ENCODE measurements at places on chromosomes 1 and 21.

- no peak for DNase-seq
These were observed 207.5 kb downstream of the KCNK2 start for GRCh38 chr1:215290018-215290417.

- DNase-seq: no peak
These were observed 31.9 kb downstream of the NEK2 start for GRCh38 chr1:211643324-211644212.

- no peak for DNase-seq
These were observed 37.1 kb upstream of the MCOLN3 start for GRCh38 chr1:85085417-85085816.

GRCh38 chr1:90048043-90048442 lies 53.1 kb downstream of the ZNF326 start:
- no peak for DNase-seq

DNA sequence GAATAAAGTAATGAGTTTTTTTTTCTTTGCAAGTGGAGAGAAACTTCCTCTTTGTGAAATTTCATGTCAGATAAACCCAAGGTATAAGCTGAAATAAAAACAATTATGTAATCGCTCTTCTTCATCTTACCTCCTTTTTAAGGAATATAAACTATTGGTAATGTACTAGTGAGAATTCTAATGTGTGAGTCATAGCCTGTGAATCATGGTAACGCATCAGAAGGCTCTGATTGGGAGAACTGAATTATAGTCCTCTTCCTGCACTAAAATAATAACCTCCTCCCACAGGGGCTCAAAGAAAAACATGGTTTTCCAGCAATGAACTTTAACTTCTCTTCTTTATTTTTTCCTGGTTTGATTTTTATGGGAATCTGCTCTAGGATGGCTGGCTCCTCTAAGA lies 57.1 kb upstream of the COX20 start:
- DNase-seq: no peak

DNA sequence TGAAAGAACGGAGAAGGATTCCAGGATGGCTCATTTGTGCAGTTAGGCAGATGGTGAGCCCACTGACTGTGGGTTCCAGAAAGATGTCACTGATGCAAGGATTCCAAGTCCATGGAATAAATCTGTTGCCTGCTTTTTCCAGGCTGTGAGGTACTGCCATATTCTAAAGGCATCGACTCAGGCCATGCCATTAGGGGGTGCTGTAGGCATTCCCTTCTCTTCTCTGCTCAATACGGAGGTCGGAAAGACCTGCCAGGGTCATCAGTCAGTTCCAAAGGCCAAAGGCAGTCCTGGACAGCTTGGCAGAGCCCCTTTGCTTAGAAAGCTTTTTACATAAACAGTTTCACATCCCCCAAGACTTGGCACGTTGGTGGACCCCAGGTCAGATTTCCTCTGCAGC lies 31.7 kb upstream of the TMEM125 start:
- no peak for DNase-seq

DNA sequence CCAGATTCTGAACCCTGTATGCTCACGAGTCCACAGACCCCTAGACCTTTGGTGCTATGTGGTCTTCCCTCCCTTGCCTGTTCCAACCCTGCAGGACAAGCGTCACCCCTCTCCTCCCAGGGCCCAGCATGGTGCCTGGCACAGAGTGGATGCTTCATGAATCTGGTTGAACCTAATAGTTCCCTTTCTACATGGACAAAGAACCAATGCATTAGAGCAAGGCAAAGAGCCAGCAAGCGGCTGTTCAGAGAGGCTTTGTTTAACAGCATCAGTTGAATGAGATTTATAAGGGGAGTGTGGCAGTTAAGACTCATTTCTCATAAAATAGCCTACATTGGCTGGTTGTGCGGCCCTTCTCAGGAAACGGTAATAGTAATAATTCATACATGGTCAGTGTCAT lies 14.9 kb downstream of the SLC26A9 start:
- no peak for DNase-seq

DNA sequence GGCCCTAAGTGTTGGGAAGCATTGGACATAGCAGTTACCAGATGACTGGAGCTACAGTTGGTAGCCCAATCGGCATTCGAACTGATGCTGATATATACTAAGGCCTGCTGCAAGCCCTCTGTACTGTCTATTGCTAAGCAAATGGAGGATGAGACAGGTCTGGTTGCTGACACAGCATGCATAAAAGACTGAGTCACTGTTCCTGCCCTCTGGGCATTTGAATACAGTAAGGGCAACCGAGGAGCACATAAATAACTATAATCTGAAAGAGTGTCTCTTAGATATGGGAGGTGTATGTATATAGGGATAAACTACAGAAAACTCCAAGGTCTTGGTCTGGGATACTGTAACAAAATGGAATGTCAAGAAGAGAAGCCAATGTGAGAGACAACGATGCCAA lies 16.8 kb upstream of the MARK1 start:
- no peak for DNase-seq

GRCh38 chr1:246074421-246074820 lies 432.7 kb downstream of the SMYD3 start:
- DNase-seq: no peak

GRCh38 chr1:158732524-158732923 lies 12.0 kb upstream of the OR6K3 start:
- DNase-seq: no peak

- no peak for DNase-seq
These were observed 178.9 kb upstream of the SNX7 start for GRCh38 chr1:98482611-98483010.

DNA sequence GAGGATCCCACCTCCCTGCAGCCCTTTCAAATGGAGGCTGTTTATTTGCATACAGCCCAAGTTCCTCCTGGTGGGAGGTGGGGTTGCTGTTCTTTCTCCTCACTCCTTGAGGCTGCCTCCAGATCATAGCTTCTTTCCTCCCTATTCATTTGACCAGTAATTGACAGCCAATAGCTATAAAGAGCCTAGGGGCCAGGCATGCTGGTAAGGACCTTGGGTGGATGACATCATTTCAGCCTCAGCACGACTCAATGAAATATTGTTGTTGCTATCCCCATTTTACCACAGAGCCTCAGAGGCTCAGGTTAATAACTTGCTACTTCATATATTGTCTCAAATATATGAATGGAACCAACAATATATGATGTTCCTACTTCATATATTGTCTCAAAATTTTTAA lies 31.1 kb downstream of the ZSCAN20 start:
- DNase-seq: no peak

GRCh38 chr1:101145449-101145820 lies 91.4 kb upstream of the S1PR1 start:
- no peak for DNase-seq

- no peak for DNase-seq
These were observed 1.4 kb downstream of the GUCA2A start for GRCh38 chr1:42163114-42163513.

DNA sequence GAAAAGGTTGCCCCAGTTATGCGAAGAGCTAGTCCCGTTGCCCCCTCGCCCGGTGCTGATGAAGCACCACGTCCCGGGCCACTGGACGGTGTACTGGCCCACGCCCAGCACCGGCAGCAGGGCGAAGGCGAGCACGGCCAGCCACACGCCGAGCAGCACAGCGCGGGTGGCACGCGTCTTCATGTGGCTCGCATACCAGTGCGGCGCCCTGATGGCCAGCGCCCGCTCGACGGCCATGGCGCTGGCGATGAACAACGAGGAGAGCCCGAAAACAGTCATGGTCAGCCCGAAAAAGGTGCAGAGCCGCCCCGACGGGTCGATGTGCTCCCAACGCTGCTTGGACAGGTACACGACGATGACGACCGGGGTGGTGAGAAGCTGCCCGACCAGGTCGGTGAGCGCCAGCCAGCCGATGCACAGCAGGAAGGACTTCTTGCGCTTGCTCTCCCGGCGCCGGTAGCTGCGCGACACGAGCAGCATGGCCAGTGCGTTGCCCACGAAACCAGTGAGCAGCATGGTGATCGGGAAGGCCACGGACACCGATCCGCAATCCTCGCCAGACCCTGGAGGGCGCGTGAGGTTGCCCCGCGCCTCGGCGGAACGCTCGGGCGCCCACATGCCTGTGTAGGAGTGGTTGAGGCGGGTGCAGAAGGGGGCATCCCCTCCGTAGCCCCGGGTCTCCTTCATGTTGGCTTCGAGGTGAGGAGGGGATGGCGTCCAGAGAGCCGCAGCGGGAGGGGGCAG lies 553 bp downstream of the PTGER3 start:
- no peak for DNase-seq

DNA sequence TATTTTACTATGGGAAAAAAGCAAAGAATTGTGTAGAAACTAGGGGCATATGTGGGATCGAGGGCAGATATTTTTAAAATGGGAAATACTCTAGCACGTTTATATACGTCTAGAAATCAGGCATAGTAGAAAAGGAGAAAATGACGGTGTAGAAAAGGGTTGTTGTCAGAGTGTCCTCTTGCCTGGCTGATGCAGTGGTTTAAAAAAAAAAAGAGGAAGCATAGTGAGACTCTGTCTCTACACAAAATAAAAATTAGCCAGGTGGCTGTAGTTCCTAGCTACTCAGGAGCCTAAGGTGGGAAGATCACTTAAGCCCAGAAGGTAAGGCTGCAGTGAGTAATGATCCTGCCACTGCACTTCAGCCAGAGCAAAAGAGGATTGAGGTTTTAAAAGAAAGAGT lies 64.7 kb upstream of the LRRC7 start:
- no peak for DNase-seq

Measured in AG09319 (cell line).